ENCODE measurements at places on chromosomes 7 and 10.

DNA sequence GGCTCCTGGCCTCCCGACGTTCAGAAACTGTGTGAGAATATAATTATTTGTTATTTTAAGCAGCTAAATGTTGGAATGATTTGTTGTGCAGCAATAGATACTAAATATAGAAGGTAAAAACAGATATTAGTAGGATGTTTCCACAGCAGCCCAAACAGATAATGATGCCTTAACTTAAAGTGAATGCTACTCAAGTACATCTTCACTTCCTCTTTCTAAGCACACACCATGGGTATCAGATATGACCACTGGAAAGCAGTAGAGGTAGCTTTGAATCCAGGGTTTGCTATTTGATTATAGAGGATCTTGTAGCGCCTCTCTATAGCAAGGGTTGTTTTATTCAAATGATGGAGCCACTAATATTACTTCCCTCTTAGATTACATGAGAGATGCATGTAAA, 38.2 kb upstream of the BET1 start:
- DNase-seq, result no peak

GRCh38 chr10:16867556-16867955, 50.3 kb upstream of the RSU1 start:
- no peak for DNase-seq

- DNase-seq, result no peak
Measured at GRCh38 chr10:104028146-104028545, 57.5 kb downstream of the COL17A1 start.

DNA sequence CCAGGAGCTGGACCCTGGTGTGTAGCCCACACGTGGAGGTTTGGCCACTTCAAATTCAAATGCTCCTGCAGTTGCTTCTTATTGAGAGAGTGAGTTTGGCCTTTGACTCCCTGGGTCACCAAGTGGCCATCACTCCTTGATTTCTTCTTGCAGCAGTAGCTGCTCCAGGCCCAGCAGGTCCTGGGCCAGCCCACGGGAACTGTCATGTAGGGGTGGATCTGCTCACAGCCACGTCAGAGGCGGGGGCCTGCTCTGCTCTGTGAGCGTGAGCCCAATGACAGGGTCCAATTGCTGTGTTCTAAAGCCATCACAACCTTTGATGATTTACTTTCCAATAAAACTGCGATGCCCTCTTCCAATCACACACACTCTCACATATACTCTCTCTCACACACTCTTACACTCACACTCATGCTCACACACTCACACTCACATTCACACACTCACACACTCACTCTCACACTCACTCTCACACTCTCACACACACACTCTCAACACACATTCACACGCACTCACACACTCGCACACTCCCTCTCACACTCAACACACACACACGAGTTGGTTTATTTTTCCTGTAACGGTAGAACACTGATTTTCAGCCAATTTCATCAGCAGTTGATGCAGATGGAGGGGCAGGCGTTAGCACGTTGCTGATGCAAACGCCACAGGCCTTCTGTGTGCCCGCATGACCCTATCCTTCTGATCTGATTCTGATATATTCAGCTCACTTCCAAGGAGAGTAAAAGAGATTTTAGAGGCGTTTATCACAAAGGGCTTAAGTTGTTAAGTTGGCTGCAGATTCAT, 210.7 kb upstream of the PPP2R2D start:
- no peak for DNase-seq

DNA sequence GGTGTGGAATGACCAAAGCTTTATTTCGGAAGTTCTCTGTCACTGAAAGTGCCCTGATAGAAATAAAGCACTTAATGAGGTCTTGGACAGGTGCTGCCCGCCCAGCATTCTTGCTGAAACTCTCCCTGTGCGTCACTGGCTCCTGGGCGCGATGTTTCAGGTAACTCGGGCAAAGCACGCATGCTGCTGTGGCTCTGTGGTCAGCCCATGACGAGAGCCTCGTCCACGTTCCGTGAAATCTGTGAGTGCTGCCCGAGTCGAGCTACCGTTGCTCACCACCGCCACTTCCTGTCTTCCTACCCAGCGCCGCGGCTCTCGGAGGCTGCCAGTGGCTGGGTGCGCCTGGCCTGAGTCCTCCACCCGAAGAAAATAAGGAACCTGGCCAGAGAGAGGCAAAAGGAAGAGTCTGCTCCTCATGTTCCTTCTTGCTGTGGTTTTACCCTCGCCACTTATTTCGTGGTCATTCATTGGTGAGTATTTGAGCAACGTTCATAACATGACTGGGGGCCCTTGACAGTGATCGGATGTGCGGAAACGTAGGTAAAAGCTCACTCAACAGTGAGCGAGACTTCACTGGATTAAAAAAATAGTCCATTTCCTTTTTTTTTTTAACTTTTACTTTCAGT, 95.5 kb downstream of the MAP3K8 start:
- DNase-seq, result no peak

GRCh38 chr10:3424111-3424851, 251.7 kb upstream of the PITRM1 start:
- no peak for DNase-seq

DNA sequence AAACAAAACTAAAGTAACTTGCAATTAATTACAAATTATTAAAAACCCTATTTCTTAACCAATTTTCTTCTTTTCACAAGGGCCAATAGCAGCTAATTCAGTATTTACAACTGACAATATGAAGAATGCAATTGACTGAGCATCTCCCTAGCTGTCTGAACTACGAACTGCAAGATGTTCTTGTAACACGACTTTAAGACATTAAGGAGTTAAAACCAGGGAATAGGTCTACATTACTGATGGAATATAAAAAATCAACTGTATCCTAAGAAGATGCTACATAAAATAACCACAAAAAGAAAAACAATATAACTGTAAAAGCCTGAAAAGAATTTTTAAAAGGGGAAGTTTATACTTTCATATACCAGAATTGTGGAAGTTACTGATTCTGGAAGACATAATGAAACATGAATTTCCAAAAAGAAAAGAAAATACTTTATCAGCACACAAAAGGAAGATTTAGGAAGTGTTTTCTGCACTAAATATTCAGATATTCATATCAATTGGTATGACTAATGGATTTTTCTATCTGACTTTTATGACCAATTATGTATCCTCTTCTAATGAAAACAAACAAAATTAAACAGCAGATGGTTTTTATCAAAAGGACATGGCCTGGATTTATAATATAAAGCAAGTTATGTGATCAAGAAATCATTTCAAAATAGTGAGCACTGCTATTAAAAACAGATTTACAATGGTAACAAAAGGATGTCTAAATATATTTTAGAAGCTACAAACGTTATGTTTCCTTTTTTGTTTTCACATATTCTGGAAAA, 1.6 kb downstream of the GPR22 start:
- no peak for DNase-seq

DNA sequence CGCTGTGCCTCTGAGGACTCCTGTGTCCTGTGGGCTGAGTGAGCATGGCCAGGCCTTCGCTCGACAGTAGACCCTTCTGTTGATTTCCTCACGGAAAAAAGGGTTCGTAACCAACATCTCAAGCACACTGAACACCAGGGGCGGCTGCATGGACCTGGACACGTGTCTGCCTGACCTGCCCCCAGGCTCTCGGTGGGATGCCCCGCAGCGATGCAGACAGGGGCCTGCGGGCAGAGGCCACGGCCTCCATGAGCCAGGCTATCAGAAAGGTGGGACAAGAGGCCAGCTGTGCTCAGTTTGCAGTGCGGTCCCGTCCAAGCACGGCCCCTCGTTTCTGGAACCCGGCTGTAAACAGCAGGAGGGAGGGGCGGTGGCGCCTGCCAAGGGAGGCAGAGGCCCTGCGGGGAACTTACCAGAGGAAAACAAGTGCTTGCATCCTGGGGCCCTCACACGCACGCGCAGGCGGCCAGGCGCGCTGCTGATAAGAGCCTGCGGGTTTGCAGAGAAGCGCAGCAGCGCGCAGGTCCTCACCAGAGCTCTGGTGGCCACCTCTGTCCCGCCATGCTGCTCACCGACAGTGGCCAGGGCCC, 10.6 kb downstream of the GPR146 start:
- no peak for DNase-seq

DNA sequence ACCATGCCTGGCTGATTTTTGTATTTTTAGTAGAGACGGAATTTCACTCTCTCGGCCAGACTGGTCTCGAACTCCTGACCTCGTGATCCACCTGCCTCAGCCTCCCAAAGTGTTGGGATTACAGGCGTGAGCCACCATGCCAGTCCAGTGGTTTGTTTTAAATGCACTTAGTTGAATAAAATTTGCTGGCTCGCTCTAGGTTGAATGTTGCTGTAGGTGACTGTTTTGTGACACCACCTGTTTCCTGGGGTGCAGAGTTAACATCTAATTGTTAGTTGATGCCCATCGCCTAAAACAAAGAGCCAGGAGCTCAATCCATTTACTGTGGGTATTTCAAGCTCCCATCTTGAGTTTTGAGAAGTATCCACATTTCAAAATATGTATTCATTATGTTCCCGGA, 31.2 kb downstream of the MGAM2 start:
- no peak for DNase-seq

- DNase-seq, result no peak
Measured at GRCh38 chr10:131620314-131620713, 280.5 kb upstream of the PPP2R2D start.

DNA sequence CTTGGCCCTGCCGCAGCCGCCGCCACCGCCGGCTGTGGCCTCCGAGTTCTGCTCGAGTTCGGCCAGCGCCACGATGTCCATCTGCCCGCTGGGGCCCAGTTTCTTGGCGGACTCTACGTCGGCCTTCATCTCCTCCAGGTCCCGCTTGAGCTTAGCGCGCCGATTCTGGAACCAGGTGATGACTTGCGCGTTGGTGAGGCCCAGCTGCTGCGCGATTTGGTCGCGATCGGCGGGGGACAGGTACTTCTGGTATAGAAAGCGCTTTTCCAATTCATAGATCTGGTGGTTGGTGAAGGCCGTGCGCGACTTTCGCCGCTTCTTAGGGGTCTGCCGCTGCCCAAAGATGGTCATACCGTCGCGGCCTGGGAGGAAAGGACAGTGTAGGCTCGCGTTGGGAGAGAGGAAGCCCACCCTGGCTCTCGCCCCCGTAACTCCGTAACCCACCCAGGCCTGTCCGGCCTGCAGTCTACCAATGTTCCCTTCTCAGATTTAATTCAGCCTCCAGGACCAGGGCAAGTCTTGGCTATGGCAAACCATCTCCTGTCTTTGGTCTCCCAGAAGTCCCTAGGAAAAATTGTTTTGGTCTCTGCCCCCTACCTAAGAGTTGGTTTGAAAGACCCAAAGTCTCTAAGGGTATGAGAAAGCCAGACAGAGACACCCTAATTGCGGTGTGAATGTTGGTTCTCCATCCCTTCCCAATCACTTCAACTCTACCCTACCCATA, 1.7 kb downstream of the LBX1 start:
- DNase-seq, result no peak

DNA sequence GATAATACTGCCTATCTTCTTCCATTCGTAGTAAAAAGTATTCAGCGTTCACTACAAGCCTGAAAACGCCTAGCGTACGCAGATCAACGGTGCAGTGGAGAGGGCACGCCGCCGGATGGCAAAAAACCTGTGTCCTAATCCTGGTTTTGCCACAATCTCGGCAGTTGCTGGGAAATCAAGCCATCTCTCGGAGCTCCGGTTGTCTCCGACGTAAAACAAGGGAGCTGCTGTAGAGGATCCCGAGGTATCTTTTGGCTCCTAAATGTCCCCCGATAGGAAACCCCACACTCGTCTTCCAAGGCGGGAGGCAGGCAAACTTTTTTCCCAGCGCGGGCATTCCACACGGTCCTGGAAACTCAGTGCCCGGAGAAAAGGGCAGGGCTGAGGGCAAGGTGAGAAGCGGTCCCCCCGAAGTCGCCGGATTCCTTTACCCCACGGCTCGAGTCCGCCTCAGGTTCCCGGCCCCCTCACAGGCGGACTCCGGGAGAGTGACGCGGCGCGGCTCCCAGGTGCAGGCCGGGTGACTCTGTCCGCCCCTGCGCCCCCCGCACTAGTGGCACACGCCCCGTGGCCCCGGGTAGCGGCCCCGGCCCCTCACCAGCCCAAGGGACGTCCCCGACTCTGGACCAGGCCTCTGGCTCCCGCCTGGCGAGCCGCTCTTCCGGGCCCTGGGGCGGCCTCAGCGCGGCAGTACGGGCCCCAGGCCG, 649 bp downstream of the IDE start:
- no peak for DNase-seq

DNA sequence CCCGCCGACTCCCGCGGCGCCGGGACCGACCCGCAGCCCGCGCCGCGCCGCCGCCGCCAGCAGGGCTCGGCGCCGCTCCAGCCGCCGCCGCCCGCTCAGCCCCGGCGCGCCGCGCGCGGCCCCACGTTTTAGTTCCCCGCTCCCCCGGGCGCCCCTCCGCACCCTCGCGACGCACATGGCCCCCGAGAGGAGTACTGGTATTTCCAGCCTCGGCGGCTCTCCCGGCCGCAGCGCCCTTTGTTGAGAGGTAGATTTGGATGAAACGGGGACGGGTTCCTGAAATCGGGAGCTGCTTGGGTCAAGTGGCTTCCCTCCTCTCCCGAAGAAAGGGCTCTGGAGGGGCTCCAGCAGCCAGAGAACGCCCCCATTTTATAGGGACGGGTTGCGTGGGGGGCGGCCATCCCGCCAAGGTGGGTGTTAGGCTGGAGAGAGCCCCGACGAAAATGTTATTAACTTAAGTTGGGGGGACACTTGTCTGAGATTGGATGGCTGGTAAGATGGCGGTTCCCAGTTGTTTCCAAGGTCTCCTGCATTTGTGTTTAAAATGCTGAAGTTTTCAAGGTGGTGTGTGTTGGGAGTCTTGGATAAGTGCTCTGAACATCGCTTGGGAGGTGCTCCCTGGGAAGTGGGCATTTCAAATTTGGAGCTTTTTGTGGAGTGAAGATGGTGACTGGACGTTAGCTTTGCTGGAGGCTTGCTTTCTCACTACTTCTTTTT, 1.2 kb downstream of the BMI1 start:
- no peak for DNase-seq

GRCh38 chr7:47392241-47392759, 189.6 kb downstream of the TNS3 start:
- DNase-seq, result no peak

DNA sequence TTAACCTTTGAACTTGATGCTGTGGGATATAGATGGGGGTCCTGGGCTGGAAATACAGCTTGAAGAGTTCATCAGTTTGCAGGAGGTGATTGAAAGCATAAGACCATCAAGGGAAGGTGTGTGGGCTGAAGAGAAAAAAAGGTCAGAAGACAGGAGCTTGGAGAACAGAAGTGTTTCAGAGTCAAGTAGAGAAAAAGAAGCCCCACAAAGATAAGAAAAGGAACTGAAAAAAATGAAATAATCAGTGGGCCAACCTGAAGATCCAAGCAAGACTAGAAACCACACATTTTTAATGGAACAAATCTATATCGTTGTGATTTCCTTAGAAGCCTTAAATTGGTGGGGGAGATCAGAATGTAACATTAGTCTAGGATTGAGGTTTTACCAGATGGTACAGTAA, 22.5 kb downstream of the ZEB1 start:
- no peak for DNase-seq

GRCh38 chr7:50782375-50783208, at the start of gene GRB10:
Gene GRB10 (minus strand): TSS chr7:50782896. CDS start chr7:50732322, 50,574 bp downstream.
- peak; percentile 46 for DNase-seq

DNA sequence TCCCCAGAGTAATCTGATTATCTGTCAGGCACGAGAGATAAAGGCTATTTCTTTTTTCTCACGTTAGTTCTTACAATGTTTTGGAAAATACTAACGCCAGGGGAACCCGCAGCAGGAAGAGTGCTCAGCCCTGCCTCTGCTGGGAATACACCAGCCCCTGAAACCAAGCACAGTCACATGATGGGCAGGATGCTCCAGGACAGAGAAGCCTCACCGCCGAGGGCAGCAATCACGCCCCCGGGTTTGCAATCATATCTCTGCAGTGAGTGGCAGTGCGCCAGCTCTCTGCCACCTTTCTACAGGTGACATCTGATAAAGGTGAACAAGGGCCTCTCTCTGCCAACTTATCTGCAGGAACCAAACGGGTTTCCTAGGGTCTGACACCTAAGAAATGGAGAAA, 39.8 kb downstream of the BRI3 start:
- no peak for DNase-seq

GRCh38 chr7:32518534-32519140, 23.3 kb downstream of the AVL9 start:
- DNase-seq, result no peak
